ENCODE measurements at places on chromosomes 13 and 19. TPM values are rescaled to one million over a fixed set of nuclear protein-coding genes. Genes with fewer than 3 reads are reported as not detected.

- peak; percentile 89 for DNase-seq
Observed at GRCh38 chr13:47087841-47088240, 191.0 kb upstream of the HTR2A start.

Gene CEACAM6
- total RNA-seq, result not detected

DNA sequence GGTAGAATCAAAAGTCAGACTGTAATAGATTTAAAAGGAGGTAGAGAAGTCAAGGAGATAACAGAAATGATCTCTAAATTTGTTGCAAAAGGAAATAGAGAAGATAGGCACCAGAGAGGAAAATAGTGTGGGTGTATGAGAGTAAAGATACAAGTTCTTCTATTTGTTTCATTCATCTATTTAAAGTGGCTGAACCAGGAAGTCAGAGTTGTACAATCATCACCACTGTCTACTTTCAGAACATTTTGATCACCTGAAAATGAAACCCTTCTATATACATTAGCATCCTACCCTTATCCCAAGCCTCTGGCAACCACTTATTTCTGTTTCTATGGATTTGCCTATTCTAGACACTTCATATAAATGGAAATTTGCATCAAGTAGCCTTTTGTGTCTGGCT, 36.7 kb downstream of the INTS6 start:
- no peak for DNase-seq

GRCh38 chr13:28089065-28089464, 11.3 kb downstream of the FLT3 start:
- DNase-seq, result no peak

- DNase-seq, result no peak
Observed at GRCh38 chr13:50892210-50892944, 17.2 kb upstream of the RNASEH2B start.

Gene ALG5
- total RNA-seq, result 34.6 TPM

DNA sequence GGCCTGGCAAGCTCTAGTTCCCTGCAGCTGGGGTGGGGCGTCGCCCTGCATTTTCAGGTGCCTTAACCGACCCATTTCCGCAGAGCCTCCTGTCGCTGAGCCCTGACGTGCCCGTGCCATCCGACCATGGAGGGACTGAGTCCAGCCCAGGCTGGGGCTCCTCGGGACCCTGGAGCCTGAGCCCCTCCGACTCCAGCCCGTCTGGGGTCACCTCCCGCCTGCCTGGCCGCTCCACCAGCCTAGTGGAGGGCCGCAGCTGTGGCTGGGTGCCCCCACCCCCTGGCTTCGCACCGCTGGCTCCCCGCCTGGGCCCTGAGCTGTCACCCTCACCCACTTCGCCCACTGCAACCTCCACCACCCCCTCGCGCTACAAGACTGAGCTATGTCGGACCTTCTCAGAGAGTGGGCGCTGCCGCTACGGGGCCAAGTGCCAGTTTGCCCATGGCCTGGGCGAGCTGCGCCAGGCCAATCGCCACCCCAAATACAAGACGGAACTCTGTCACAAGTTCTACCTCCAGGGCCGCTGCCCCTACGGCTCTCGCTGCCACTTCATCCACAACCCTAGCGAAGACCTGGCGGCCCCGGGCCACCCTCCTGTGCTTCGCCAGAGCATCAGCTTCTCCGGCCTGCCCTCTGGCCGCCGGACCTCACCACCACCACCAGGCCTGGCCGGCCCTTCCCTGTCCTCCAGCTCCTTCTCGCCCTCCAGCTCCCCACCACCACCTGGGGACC, 1.2 kb downstream of the ZFP36 start:
- no peak for DNase-seq

- DNase-seq, result no peak
Observed at GRCh38 chr13:52696566-52696965, 43.1 kb downstream of the CNMD start.

Gene OR7A5
- 0.34 TPM for total RNA-seq

GRCh38 chr13:44129418-44129817, 244.2 kb upstream of the SERP2 start:
- DNase-seq, result no peak

Gene IGFL3
- total RNA-seq, result not detected

GRCh38 chr19:18190278-18190677, 2.7 kb upstream of the MPV17L2 start:
- DNase-seq, result no peak

DNA sequence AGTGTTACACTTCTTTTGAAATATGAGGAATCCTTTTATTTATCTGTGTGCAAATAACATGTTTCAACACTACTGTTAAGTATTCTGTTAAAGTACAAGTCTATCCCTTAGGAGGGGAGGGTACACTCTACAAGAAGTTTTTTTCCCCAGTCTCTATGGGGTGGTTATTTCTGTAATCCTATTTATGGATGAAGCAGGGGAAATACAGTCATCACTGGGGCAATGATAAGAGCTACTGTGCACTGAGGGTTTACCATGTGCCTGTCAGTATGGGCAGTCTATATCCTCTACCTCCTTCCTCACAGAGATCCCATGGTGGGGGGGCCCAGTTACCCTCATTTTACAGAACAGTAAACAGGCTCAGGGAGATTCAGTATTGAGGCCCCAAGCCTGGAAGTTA, 16.6 kb upstream of the TRIM13 start:
- DNase-seq, result no peak

DNA sequence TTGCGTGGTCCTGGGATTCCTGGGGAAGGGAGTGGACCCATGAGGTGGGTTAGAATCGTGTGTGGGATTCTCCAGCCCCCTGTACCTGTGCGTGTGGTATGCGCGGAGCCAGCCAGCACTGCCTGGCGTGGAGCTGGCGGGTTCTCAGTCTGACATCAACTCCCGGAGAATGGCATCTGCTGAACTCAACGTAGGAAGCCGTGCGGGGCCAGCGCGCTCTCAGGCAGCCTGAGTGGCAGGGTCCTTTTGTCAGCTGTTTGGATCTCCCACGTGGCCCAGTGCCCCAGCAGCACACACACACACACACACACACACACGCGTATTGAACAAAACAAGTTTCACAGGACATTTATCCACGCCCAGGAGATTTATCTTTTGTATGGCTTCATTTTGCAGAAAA, 28.1 kb downstream of the ATP4B start:
- no peak for DNase-seq

- DNase-seq, result peak; percentile 66
Observed at GRCh38 chr19:48329167-48329891, 4.0 kb downstream of the EMP3 start.

DNA sequence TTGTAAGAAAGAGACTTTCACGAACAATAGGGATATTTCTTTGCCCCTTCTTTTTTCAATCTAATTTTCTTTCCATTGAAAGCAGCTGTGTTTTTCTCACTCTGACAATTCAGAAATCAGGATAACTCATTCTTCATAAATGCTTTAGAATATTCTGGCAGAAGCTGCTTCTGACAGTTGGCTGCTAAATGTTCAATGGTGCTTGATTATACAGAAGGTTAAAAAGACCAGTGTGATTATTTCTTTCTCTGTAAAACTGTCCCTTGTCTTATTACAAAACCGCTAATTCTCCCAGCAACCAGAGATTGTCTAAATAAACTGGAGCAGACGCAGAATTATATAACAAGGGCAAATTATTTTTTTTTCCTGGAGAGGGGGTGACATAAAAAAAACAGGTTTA, 394.4 kb downstream of the SPRY2 start:
- DNase-seq, result no peak

Gene OR2Z1
- total RNA-seq, result not detected

- no peak for DNase-seq
Observed at GRCh38 chr19:18446811-18447359, 9.0 kb upstream of the ISYNA1 start.

- no peak for DNase-seq
Observed at GRCh38 chr13:92959790-92960189, 266.8 kb upstream of the GPC6 start.

Gene RBM42
- total RNA-seq, result 103 TPM

Gene ZNF175
- 4.0 TPM for total RNA-seq

Gene STOML3
- not detected for total RNA-seq

- DNase-seq, result no peak
Observed at GRCh38 chr19:16361926-16362325, 37.3 kb downstream of the KLF2 start.

DNA sequence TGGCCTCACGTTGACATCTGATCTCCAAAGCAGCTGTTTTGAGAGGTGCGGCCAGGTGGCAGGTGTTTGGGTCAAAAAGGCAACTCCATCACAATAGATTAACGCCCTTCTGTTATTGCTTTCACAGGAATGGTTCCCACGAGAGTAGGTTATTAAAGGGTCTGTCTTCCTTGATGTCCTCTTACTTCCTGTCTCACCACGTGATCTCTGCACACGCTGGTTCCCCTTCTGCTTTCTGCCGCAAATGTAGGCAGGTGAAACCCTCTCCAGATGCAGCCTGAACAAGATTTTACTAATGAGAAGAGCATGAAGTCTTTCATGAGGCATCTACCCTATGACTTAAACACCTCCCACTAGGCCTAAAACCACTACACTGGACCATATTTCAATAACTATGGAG, 22.8 kb upstream of the ZNF564 start:
- DNase-seq, result no peak

DNA sequence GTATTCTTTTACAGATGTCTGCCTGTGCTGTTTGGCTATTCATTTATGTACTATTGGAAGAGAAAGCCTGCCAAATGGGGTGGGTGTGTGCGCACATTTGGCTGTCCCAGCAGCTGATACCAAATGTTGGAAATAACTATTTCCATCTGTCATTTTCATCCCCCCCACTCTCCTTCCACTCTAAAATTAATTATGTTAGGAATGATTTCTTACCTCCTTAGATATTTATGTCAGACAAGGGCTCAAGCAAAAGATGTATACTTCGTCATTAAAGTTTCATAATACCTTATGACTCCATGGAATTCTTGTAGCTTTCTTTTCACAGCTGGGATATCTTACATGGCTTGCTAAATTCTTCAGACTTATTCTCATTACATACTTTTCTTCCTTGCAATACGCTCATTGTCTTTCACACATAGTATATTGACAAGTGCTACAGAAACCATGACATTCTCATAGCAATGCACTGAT, 18.6 kb downstream of the ITM2B start:
- no peak for DNase-seq

Gene TGFBR3L
- total RNA-seq, result 1.9 TPM

- no peak for DNase-seq
Observed at GRCh38 chr13:26541678-26542568, 15.6 kb upstream of the WASF3 start.

- no peak for DNase-seq
Observed at GRCh38 chr19:6413721-6414643, 10.6 kb downstream of the KHSRP start.

Gene FIZ1
- total RNA-seq, result 7.4 TPM

Gene GRK1
- total RNA-seq, result not detected

GRCh38 chr13:105962080-105962479, 573.4 kb downstream of the EFNB2 start:
- DNase-seq, result no peak

Gene FLT3LG
- total RNA-seq, result 2.6 TPM

GRCh38 chr13:33723365-33723764, 94.6 kb upstream of the RFC3 start:
- peak; percentile 10 for DNase-seq

GRCh38 chr13:30607908-30608307, 9.8 kb upstream of the USPL1 start:
- peak; percentile 50 for DNase-seq

Gene CDADC1
- 1.5 TPM for total RNA-seq

DNA sequence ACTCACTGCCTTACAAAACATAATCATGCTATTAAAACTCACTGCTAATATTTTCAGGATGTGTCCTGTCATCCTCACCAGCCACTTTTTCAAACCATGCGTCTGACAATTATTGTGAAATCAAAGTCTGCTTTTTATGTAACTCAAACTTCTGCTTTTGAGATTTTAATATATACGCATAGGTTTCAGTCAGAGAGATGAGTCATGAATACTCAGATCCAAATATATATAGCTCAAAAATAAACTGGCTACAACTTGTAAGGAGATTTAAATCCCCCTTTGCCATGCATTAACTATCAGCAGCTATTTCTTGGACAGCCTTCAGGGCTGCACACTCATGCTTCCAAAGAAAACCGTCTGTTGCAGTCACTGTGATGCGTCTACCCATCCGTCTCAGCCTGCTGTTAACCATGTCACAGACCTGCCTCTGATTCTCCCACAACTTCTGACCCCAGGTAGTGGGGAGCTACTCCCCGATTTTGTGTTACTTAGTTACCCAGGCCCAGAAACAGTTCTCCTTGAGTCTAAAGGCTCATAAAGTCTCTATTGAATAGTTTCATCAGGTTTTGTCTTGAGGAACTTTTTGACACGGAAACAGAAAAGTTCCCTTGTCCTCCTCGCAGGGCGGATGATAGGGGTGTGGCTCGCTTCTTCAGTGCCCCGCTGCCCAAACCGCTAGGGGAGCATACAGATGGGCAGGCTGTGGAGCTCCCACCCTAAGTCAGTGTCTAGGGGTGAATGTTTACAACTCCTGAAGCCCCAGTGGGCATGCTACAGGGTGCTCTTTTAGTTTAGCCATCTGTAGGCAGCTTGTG, 33.8 kb upstream of the SGCG start:
- DNase-seq, result no peak

GRCh38 chr13:85141401-85141800, 657.8 kb downstream of the SLITRK6 start:
- DNase-seq, result no peak

DNA sequence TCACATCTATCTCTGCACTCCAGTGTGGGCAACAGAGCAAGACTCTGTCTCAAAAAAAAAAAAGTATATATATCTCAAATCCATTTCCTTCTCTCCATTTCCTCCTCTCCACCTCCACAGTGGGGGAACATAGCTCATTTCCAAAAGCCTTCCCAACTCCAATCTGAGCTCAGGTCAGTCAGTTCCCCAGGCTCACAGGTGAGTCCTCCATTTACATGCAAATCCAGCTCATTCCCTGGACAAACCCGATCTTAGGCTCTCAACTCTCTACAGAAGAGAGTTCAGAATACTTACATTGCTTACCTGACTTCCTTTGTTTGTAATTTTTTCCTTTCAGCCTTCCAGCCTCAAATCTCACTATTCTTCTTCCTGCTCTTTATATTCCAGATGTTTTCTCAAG, 518.3 kb downstream of the GPC6 start:
- DNase-seq, result no peak

GRCh38 chr13:35165205-35165604, 223.1 kb downstream of the NBEA start:
- no peak for DNase-seq

Gene APOC4
- not detected for total RNA-seq

Gene ZNF222
- total RNA-seq, result 3.8 TPM

Gene C19orf73
- total RNA-seq, result 1.1 TPM

Gene PPP1R37
- 46.2 TPM for total RNA-seq

DNA sequence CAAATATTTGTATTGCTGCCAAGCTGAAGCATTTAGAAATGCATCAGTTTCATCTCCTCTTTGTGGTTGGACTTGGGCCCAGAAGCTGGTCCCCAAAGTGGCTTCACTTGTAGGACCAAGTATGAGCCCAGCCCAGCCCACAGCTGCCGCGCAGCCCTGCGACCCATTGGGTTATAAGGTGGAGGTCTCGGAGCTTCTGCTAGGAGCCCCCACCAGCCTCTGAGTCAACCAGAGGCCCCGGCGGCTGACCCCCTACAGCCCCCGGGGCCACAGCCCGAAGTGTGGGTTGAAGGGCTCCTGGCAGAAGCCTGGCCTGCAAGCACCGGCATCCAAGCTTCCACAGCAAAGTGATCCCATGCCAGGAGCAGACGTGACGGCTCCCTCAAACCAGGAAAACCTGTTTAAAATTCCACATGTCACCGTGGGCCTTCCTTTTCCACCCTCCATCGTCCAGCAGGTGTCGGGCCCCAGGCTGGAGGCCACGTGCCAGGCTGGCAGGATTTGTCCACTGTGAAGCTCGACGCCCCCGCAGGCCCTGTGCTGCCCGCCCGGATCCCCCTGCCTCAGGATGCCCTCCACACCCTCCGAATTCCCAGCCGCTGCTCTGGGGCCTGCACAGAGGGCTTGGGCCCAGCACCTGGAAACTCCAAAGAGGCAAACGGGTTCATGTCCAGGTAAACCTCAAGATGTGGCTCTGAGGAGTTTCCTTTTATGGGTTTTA, 54.7 kb downstream of the C13orf46 start:
- no peak for DNase-seq
